ENCODE measurements at places on chromosomes 1 and 21.

DNA sequence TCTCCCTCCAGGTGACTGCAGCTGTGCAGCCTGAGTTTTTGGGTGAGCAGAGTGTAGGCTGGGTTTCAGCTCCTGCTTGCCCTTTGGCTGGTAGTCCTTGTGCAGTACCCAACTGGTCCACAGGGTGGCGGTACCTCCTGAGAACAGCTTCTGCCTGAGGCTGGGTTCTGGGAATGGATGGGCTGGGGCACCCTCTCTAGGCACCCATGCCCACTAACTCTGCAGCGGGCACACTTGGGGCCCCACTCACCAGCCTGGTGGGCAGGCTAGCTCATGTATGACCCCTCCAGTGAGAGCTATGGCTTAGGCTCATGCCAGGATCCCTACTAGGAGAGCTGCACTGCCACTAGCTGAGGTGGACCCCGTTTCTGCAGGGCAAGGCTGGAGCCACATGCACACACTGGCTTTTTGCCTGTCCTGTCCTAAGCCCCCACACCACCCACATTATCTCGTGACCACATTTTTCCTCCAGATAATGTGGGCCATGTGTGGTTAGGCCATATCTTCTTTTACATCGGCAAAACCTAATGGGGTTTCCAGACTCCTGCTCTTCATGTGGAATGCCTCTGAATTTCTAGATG is 15.5 kb upstream of the GSTM4 start:
- DNase-seq, result peak; percentile 82

DNA sequence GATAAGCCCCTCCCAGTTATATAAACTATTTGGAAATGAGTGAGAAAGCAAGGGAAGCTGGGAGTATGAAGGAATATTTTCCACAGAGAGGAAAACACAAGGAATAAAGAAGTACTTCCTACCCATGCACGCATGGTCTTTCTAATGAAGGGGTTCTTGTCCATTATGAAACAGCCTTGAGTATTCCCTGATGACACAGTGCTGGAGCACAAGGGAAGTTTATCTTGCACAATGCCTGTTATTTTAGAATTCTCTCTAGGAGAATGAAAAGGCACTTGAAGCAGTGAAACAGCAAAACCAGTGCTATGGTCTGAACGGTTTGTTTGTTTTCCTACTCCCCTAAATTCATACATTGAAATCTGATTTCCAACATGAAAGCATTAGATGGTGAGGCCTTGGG is 38.6 kb upstream of the ADAMTS1 start:
- DNase-seq, result no peak

DNA sequence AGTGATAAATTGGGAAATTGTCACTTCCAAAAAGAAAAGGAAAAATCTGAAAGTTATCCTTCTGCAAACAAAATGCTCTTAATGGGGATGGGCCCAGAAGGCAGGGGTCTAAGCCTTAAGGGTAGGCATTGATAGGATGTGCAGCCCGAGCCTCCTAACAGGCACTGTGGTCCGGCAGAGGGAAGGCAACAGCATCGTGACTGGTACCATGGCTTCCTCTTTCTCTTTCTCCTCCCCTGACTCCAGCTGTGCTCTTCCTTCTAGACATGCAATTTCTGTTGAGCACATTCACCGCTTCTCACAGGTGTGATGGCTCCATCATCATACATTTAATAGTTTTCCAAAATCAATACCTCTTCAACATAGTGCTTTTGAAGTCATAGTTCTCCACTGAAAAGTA is 91.5 kb downstream of the SELENOF start:
- no peak for DNase-seq

GRCh38 chr1:68464891-68465290 is 15.1 kb upstream of the RPE65 start:
- DNase-seq, result no peak

DNA sequence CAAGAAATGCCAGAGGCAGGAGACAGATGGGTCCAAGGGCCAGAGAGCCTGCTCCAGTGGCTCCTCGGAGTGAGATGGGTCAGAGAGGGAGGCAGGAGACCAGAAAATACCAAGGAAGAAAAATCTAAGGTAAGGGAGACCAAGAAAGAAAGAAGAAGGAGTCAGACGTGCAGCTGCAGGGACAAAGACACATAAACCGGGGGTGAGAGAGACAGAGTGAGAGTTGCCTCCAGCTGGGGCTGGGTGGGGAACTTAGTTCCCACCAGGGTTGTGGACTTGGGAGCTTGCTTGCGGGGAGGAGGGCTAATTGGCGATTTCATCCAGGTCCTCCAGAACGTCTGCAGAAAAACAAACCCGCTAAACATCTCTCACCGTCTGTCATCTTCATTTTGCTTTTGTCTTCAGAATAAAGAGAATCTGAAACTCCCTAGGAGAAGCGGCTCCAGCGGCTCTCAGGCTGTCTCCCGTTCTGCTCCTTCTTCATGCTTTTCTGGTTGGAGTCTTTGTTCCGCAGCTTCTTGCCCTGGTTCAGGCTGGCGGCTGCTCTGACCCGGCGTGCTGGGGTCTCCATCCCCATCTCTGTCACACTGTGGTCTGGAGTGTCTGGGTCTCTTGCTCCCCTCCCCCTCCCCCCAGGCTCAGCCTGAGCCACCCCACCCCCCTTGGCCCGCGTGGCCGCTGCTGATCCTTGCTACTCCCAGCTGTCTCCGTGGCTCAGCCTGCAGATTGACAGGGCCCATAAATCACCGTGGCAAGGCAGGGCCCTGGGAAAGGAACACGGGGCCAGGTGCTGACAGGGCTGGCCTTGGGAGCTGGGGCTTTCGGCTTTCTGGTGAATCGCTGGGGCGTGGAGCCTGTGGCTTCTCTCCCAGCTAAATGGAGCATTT is 66.6 kb downstream of the UBIAD1 start:
- no peak for DNase-seq

GRCh38 chr1:219676012-219676765 is 63.3 kb upstream of the ZC3H11B start:
- no peak for DNase-seq
